ENCODE measurements at places on chromosomes 3 and 15. TPM values are rescaled to one million over a fixed set of nuclear protein-coding genes. Genes with fewer than 3 reads are reported as not detected.

Gene LARP6
- total RNA-seq: not detected

Gene DNAJC19
- total RNA-seq: 40.0 TPM

Gene TEX55
- total RNA-seq: not detected

Gene FSTL1
- 0.12 TPM for total RNA-seq

Gene FBLN2
- not detected for total RNA-seq

Gene CD47
- 145 TPM for total RNA-seq

Gene CFAP91
- 0.17 TPM for total RNA-seq

Gene GP5
- total RNA-seq: 1.9 TPM

Gene ZNF621
- total RNA-seq: 23.6 TPM

Gene CYP8B1
- total RNA-seq: not detected

Measured in T-helper 1 cell treated with Interleukin-12 subunit alpha and Interleukin-12 subunit beta and Interleukin-4 antibody, amounts not matched to agents 30 ng/mL and 1 ng/mL, for 36 hours (primary cell).